ENCODE measurements at places on chromosomes 4 and X.

- no peak for DNase-seq
Observed at GRCh38 chr4:43242606-43243005, 350.1 kb downstream of the GRXCR1 start.

DNA sequence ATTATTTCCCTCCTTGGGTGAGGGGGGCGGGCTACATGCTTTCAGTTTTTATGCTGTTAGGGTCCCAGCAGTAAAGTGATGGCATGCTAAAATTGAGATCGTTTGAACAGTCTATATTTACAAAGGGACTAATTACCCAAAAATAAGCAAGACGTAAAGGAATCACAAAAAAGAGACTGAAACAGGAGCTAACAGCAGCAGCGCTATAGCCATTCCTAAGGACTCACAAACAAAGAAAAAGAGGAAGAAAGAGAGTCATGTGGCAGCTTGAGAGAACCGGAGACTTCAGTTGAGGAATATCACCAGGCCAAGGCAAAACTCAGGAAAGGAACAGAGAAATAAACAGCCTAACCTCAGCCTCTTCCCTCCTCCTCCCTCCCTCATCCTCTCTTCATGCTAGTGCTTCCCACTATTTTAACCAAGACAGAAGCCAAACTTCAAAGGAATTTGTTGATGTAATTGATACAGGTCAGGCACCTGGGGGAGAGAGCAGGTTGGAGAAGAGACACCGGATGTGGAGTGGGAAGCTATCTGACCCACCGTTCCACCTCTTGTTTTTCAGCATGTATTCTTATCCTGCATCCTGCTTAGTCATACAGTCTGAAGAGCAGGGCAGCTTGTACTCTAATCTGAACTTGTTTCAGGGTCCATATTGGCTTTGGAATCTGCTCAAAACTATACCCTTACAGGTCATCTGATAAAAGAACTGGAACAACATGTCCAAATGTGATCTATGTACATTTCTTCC, 383.7 kb downstream of the NAF1 start:
- DNase-seq = no peak

DNA sequence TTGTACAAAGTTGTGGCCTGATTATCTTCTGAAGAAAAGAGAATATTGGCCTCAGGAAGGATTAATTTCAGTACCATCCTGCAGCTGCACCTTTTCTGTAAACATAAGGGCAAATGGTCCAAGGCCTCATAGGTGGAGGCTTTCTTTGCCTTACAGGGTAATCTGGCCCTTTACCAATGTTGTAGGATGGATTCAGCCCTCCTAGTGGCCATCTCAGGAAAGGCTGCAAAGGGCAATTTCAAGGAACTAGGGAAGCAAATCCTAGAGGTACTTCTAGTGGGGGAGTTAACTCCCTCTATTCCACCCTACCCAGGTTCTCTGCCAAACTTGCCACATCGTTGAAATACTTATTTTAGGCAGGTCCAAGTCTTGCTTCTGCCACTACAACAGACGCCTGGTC, 57.6 kb downstream of the UGT2B11 start:
- no peak for DNase-seq

DNA sequence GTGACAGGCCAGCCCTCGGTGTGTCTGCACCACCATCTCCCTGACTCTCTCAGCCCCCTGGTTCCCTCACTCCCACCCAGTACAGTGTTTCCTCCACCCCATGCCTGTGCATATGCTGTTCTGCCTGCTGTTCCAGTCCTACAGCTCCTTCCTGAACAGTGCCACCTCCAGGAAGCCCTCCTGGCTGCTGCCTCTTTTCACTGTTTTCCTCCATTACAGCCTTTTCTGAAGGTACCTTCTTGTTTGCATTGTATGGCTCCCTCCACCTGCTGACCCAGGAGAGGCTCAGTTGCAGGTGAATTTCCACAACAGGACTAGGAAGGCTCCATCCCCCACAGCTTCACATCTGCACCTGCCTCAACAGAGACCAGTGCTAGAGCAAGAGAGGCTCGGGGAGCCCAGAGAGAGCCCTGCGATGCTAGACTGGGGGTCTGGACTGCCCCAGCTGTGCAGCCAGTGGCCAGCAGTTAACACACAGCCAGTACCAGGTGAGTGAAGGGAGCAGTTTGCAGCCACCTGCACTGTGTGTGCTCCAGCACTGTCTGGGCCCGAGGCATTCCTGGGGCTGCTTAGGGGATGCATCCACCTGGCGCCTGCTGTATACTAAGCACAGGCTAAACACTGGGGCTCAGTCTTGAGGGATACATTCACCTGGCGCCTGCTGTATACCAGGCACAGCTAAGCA, 92.0 kb downstream of the ADRA2C start:
- DNase-seq = no peak

- no peak for DNase-seq
Observed at GRCh38 chrX:77793946-77794345, 7.9 kb upstream of the ATRX start.

- DNase-seq = no peak
Observed at GRCh38 chr4:177125656-177126055, 184.0 kb upstream of the NEIL3 start.

DNA sequence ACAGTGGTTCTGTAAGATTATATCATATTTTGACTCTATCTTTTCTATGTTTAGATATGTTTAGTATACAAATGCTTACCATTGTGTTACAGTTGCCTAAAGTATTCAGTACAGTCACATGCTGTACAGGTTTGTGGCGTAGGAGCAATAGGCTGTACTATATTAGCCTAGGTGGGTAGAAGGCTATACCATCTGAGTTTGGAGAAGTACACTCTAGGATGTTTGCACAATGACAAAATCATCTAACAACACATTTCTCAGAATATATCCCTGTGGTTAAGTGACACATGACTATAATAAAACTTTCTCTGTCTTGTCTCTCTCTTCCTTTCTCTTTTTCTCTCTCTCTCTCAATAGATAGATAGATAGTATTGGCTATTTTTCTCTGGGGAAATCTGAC, 1053.1 kb downstream of the STIM2 start:
- DNase-seq = no peak

DNA sequence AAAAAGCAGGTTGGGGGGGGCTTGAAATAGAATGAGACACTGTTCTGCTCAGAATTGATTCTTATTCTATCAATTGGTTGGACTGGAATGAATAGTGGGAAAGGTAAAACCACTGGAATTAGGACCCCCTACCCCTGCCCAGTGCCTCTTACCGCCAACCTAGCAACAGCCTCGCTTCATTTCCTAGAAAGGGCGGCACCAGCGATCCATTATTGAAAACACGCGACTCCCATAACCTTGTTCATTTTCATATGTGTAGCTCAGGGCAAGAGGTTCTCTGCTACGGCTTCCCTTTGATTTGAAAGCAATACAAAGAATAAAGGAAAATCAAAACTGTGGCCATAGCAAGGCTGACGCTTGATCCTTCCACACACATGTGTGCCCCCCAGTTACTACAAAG, 33.7 kb downstream of the IDS start:
- DNase-seq = no peak

DNA sequence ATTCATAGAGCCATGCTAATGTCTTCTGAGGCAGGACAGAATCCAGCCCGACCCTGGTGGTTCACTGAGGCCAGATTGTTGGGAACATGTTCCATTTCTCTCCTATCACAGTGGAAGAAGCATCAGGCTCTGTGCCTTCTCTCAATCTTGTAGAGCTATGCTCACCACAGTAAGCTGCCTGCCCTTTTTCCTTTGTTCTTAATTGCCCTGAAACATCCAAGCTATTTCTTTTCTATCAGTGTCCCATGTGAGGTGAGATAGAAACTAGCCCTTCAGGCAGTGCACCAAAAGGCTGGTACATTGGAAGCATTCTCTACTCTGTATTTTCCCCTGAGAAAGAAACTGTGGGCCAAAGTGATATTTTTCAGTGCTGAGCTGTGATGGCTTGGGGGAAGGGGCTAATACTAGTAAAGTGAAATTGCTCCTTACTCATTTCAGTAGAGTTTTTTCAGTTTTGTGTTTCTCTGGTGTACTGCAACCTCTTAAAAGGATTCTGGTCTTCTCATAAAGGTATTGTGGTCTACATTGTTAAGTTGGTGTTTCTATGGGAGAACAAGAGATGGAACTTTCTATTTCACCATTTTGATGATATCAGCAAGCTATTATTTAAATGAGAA, 611.2 kb downstream of the RPA4 start:
- DNase-seq = no peak

- DNase-seq = no peak
Observed at GRCh38 chrX:19863857-19864223, 23.6 kb downstream of the SH3KBP1 start.

DNA sequence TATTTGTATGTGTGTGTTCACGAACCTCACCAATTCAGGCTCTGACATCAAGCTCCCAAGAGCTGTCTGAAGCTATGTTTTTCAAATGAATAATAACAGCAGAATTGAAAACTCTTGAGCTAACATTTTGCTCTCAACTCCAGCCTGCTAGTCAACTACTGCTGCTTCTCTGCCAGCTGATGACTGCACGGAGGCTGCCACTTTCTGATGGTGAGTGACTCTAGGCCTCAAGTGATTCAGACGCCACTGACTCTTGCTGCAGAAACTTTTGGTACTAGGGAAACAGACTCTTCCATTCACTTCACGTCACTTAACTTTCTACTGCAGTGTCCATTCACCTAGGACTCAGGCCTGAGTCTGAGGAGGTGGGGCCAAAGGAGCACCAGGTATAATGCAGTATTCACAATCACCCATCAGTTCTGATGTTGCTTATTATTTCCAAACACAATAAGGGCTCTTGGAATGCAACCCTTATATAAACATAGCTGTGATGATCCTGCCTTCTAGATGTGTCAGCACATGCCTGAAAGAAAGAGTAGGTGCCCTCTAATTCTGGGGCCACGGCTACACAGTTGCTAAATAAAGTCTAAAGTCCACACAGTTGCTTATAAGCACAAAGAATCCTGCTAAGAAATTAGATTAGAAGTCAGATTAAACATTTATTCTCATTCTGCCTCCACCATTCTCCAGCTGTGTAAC, 16.0 kb downstream of the PRDM8 start:
- DNase-seq = no peak
